ENCODE measurements at places on chromosomes 11 and 22. TPM values are rescaled to one million over a fixed set of nuclear protein-coding genes. Genes with fewer than 3 reads are reported as not detected.

- no peak for DNase-seq
These were observed 211.9 kb downstream of the ST3GAL4 start for GRCh38 chr11:126567419-126567818.

GRCh38 chr22:47564651-47565434 lies 802.4 kb downstream of the TBC1D22A start:
- DNase-seq: no peak

DNA sequence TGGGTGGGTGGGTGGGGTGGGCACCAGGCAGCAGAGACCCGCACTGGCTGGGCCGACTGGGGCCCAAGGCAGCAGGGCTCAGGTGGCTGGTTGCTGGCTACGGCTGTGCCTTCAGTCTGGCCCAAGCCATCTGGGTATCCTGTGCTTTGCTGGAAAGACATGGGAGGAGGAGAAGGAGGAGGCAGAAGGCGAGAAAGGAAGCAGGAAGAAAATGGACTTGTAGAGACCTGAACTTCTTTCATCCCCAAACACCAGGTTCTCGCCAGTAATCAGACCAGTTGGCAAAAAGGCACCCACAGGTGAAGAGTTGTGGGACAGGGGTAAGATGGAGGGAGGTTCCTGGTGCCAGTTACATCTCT lies 78.8 kb downstream of the IGLL1 start:
- no peak for DNase-seq

DNA sequence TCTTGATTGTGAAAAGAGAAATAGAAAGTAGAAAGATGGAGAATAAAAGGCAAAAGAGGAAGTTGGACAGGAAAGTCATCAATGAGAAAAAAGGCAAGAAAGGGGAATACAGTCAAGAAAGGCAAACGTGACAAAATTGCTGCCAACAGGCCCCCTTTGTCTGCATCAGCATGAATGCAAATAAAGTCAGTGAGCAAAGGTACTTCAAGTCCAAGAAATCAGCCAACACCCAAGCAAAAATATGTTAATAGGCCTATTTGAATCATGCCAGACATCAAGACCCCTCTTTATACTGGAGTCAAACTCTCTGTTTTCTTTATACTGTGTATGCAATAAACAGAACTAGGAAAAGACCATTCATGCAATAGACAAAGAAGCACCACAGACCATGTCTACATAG lies 34.3 kb downstream of the GUCY1A2 start:
- DNase-seq: no peak

DNA sequence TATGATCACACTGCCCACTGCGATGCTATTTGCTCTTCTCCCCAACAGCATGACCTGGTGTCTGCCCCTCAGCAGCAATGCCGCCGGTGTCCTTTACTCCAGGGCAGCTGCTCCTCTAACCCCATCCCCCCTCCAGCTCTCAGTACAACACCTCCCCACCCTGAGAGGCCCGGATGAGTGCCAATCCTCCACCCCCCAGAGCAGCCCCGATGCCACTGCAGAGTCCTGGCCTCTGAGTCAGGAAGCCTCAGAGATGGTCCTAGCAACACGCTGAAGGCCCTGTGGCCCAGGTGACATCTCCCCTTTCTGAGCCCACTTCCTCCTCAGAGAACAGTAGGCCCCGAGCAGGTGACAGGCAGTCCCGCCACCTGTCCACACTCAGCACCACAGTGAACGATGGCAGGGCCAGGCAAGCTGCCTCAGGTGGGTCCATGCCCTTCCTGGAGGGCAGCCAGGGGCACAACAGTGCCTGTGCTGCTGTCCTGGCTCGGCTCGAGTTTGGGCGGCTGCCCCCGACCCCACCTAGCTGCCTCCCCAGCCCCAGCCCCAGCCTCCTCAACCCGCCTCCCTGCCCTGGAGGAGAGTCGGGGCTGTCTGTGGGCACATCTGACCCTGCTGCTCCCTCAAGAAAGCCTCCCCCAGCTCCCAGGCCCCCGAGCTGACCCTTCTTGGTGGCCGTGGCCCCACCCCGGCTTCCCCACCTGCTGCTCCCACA lies 3.9 kb upstream of the NDUFS8 start:
- DNase-seq: no peak

DNA sequence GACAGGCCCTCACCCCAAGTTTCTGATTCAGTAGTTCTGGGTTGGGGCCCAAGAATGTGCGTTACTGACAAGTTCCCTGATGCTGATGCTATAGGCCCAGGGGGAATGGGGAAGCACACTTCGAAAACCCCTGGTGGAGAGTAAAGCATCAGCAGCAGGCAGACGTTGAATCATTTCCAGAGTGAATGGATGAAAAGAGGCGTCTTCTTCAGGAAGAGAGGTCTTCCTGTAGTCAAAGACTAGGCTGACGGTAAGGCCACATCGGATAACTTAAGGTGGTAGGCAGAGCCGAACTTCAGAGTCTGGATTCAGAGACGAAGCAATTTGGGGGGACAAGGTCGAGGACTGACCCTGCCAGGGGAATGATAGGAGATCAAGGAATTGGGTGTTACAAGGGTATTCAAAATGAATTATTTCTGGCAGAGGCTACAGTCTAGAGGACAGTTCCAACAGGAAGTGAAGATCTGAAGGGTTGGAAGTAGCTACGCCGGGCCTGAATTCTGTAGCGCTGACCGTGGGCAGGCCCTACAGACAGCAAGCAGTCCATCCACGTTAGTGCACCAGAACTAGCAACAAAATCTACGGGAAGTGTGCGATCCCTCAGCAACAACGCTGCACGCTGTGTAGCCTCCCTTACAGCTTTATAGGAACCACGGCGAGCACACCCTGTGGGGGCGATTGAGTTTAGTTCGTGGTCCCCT lies 862 bp upstream of the CENATAC start:
- peak; percentile 31 for DNase-seq

The TEX12 gene
- total RNA-seq: 0.67 TPM

DNA sequence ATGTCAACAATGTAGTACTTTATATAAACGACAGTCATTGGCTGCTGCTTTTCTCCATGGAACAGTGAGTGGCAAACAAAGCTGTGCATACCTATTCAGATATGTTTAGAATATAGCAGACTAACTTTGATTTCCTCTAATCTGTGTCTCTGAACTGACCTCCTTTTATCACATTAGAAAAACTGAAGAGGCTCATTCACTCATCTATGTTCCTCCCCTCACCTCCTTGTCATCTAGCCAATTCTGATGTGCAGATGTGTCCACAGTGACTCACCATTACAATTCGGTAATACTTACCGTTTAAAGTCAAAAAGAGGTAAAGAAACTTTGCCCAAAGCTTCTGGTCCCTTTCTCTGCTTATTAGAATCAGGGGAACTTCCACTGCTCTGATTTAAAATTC lies 51.5 kb upstream of the RPS13 start:
- no peak for DNase-seq

The KDM4D gene
- total RNA-seq: 0.25 TPM

- DNase-seq: no peak
These were observed 119.5 kb downstream of the ENTHD1 start for GRCh38 chr22:39773976-39774539.

DNA sequence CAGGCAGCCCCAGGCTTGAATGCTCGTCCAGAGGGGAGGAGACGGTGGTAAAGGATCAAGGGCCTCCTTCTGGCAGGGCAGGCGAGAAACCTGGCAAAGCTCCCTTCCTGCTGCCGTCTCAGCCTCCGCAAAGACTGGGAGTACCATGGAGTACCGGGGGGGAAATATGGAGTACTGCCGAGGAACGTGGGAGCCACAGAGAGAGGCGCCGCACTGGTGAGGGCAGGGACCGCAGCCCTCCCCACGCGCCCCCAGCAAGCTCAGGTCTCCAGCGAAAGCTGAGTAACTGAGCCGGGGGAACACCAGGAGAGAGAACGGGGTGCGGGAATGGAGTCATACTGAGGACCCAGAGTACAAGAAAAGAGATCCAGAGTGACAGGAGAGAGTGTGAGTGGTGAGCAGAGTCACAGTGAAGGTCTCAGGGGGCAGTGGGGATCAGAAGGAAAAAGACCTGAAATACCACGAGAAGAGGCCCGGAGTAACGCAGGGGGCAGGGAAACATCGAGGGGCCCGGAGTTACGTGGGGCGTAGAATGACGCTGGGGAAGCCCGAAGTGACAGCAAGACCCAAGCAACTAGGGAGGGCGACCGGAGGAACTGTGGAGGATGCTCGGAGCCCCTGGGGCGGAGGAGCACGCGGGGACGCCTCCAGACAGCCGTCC lies 740 bp downstream of the EML3 start:
- DNase-seq: peak; percentile 65

DNA sequence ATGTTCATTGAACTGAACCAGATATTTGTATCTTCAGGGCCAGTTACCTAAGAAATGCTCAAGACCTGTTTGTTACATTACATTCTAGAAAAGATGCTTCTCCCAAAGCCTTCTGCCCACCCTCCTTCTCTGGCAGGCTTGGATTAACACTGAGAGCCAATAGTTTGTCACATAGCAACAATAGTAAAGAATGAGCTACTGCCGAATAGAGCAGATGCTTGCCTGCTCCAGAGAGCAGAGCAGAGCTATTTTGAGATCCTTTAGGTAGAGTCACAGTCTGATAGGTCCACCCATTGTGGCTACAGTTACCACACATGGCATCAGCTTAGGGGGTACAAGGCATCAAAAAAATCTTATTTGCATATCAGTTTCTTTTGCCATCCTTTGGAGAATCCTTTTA lies 13.5 kb upstream of the EP300 start:
- no peak for DNase-seq

The SYCE3 gene
- total RNA-seq: not detected

DNA sequence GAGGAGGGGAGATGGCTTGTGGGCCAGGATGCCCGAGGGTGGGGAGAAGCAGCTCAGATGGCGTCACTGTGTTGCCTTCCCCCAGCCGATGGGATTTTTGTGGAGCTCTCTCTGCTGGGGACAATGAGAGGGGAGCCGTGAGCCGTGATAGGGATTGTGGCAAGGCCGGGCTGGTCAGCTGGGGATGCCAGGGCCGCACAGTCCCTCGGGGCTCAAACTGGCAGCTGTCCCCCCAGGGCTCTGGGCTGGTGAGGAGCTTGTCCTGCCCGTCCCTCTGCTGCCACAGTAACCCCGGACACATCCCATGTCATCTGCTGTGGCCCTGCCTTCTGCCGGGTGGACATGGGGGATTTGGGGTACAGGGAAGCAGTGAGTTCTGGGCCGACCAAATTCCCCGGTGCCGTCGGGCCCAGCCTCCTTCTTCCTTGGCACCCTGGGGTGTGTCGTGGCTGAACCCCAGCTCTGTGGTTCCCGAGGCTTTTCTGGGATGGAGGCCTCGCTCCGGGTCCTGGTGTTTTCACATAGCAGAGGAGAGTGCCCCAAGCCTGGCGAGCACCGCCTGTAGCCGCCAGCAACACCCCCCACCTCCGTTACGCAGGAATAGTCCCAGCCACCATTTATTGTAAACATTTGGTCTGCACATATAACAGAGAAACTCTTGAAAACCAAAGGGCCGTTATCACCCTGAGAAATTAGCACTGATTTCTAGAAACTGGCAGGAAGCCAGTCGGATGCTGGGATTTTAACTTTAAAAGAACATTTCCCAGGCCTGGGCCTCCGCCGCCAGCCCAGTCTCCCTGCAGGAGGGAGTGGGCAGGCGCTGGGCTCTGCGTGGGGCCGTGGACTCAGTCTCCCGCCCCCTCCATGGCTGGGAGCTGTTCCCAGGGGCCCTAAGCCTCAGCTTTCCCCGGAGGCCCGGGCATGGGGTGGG lies 9.9 kb downstream of the BRSK2 start:
- no peak for DNase-seq

GRCh38 chr11:69066122-69067112 lies 17.7 kb downstream of the TPCN2 start:
- DNase-seq: no peak

GRCh38 chr22:43883012-43883661 lies 8.7 kb downstream of the PNPLA5 start:
- peak; percentile 28 for DNase-seq

The JAML gene
- total RNA-seq: 71.5 TPM

- no peak for DNase-seq
These were observed 6.1 kb downstream of the PLEKHA7 start for GRCh38 chr11:17008099-17008498.

- DNase-seq: no peak
These were observed 4.6 kb upstream of the GAS2L1 start for GRCh38 chr22:29301716-29302401.

DNA sequence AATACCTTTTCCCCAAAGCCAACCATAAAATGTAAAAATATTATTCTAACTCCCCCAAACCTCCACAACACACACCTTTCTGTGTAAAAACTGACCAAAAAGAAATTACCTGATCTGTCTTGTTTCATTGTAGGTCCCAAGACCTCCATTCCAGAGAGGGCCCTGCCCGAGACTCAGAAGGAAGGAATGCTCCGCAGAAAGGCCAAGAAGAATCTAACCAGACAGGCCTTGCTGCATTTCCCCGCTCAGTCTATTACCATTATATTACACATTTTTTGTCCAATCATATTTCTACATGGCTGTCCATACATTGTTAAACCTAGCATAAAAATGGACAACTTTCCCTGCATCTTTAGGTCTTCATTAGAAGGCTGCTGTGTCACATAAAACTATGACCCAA lies 237.5 kb upstream of the UBASH3B start:
- no peak for DNase-seq

The SAA4 gene
- not detected for total RNA-seq

The LIF gene
- total RNA-seq: 0.96 TPM

GRCh38 chr11:17012712-17013547 lies 1.3 kb downstream of the PLEKHA7 start:
- no peak for DNase-seq

DNA sequence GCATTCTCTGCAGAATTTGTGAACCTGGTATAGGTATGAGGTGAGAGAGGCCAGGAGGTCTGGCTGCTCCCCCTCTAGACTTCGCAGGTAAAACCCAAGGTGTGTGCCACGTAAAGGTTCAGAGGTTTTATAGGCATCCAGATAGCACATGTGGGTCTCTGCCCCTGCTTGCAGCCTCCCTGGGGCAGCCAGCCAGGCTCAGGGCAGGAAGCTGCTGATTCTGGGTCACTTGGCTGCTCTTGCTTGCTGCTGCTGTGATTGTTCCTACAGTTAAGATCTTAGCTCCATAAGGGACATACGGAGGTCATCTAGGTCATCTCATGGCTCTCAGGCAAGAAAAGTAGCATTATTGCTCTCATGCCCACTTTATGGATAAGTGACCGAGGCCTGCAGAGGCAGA lies 30.2 kb downstream of the ZBTB16 start:
- no peak for DNase-seq

DNA sequence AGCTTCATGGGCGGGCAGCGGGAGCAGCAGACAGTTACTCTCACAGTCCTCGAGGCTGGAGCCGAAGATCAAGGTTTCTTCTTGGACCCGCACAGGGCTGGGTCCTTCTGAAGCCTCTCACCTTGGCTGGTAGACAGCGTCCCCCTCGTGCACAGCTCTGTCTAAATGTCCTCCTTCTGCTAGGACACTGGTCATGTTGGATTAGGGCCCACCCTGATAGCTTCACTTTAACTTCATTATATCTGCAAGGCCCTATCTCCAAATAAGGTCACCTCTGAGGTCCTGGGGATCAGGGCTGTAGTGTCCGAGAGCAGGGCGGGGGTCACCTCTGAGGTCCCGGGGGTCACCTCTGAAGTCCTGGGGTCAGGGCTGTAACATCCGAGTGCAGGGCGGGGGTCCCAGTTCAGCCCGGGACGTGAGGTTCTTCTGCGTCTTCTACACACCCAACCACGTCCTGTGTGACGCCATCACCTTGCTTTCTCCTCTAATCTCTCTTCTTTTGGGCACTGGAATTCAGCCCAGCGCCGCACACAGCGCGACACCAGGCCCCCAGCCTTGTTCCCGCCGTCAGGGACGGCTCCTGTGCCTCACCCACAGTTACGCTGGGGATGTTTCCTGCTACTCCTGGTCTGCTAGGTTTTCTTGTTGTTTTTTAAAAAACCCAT lies 34.1 kb upstream of the TOLLIP start:
- DNase-seq: no peak

- DNase-seq: no peak
These were observed 35.2 kb upstream of the RIC3 start for GRCh38 chr11:8204025-8204424.

- DNase-seq: no peak
These were observed 28.4 kb upstream of the RAB38 start for GRCh38 chr11:88203604-88204003.

Data from CD4-positive, CD25-positive, alpha-beta regulatory T cell (primary cell).